ENCODE measurements at places on chromosomes 7 and 10.

DNA sequence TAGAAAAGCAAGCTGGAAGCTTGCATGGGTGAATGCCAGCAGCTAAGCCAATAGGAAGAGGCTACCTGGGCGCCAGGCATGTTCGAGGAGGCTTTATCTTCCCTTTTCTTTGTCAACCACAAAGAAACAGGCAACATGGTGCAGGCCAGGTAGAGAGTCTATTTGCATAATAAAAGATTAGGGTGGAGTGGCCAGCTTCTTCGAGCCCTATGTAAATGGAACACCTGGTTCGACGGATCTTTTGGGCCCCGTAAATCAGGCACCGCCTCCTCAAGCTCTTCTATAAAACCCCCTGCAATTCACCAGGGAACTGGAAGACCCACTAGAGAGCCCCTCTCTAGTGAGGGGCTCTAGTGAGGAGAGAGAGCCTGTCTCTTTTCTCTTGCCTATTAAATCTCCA lies 1106.2 kb upstream of the CELF2 start:
- DNase-seq = no peak

DNA sequence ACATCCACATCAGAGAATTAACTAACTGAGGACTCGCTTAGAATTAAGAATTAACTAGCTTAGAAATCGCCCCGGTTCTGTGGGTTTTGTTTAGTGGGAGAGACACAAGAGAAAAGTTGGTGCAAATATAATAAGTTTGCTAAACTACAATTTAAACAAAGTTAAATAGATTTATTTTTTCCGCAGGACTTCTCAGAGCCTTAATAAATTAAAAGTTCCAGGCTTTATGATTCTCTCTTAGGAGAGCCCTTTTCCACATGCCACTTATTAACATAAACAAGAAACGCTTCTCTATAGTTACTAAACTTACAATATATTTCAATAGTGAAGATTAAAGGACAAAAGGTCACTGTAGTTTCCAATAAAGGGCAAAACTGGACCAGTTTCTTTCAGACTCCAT lies 100.0 kb downstream of the SLC25A13 start:
- no peak for DNase-seq

DNA sequence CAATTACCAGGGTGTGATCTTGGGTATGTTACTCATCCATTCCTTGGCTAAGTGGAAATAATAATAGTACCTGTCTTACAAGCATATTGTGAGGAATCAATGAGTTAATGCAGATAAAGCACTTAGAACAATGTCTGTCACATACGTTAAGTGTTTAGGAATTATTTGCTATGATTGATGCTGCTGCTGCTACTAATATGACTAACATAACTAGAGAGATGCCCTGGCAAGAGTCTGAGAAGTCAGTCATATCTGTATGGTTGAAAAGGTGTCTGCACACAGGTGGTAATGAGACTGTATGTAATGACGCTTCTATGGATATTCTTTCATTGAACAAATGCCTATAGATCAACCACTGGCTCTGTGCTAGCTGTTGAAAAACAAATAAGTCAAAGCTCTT lies 100.1 kb upstream of the PCGF5 start:
- DNase-seq = no peak

DNA sequence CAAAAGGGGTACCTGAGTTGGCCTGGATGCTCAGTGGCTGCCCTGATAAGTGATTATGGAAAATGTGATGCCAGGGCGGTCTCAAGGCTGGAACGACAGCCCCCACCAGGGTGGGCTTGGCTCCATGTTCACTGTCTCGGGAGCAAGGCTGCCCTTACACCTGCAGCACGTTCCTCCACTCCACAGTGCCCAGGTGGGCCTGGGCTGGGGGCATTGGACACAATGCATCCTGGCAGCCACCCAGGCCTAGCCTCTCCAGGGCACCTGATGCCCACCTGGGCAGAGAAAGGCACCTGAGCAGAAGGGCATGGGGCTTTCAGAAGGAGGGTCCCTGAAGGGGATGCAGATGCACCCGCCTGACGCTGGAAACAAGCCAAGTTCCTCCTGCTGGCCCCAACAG lies 548.3 kb downstream of the DNAJB6 start:
- DNase-seq = no peak

- DNase-seq = no peak
Measured at GRCh38 chr10:43323245-43323644, 48.2 kb upstream of the FXYD4 start.

DNA sequence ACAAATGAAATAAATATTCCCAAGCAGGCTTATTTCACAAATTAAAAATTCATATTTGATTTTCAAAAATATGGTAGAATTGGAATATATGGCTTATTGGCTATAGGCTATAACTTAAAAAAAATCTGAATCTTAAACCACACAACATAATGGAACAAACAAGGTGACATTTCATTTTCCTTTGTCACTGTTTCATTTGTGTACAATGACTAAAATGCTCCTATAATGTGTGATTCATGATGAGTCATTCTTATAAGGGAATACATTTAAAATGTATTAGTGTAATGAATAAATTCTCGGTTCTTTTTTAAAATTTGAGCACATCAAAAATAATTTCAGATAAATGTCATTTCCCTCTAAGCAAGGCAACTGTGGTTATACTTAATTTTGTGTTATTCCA lies 148.0 kb upstream of the ANK3 start:
- no peak for DNase-seq

- DNase-seq = no peak
Measured at GRCh38 chr7:26500749-26501352, 209.2 kb downstream of the SNX10 start.

DNA sequence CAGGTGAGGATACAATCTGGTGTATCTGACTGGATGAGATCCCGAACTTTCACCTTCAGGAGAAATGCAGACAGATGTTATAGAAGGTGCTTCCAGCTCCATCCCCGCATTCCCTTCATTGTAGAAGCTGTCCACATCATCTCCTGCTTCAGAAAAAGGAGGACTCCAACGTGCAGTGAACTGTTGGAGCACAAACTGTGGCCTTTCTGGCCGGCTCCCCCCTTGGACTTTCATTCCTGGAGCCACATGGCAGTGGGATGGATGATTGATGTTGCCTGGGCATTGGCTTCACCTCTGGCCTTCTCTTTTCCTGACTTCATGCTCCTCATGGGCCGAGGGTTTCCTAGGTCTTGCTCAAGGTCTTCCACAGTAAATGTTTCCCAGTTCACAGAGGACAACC lies 29.6 kb upstream of the ZNF273 start:
- no peak for DNase-seq

GRCh38 chr7:7516662-7517061 lies 19.0 kb downstream of the COL28A1 start:
- DNase-seq = no peak

DNA sequence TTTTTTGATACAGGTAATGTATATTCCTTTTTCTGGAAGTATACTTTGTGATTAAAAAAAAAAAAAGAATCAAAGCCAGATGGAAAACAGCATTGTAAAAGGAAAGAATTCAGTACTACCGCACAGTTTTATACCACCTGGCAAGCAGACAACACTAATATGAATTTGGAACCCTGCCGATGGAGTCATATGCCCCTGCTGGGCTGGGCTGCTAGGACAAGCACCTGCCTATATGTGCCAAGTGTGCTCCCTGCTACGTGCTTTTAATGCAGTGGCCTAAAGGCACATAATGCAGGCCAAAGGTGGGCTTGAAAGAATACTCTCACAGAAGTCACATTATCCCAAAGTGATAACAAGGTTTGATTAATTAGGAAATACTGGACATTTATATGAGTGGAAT lies 29.8 kb upstream of the WAC start:
- no peak for DNase-seq

DNA sequence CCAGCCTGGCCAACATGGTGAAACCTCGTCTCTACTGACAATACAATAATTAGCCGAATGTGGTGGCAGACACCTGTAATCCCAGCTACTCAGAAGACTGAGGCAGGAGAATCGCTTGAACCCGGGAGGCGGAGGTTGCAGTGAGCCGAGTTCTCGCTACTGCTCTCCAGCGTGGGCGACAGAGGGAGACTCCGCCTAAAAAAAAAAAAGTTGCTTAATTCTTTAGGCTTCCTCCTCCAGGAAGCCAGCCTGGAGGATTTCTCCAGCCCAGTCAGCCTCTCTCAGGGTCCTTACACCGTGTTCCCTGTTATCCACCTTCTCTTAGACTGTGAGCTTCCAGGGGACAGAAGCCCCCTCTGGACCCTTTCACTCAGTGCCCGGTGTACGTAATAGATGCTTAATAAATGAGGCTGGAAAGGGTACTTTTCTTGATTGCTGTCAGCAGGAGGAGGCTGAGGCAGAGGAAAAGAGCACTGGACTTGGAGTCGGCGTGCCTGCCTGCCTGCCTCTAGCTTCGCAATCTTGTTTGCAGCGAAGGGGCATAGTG lies 16.4 kb upstream of the NODAL start:
- DNase-seq = no peak

DNA sequence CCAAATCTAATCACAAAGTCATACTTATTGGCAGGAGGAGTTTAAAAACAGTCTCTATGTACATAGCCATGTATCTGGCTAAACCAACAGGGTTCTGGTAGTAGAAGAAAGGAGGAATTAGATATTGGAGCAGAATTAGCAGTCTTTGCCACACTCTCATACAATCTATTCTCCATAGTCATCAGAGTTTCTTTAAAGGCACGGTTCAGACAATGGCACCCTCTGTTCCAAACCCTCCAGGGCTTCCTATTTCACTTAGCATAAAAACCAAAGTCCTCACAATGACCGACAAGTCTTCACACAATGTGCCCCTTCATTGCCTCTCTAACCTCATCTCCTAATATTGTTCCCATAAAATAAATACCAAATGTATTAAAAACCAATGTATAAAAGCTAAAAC lies 12.7 kb downstream of the ZNF438 start:
- no peak for DNase-seq

GRCh38 chr10:35657621-35658020 lies 15.5 kb upstream of the FZD8 start:
- no peak for DNase-seq

GRCh38 chr7:5591278-5591874 lies 167.7 kb upstream of the TNRC18 start:
- DNase-seq = peak; percentile 88

- DNase-seq = no peak
Measured at GRCh38 chr10:127887541-127888415, 5.0 kb downstream of the CLRN3 start.

- DNase-seq = no peak
Measured at GRCh38 chr10:115937768-115938056, 335.3 kb downstream of the GFRA1 start.

DNA sequence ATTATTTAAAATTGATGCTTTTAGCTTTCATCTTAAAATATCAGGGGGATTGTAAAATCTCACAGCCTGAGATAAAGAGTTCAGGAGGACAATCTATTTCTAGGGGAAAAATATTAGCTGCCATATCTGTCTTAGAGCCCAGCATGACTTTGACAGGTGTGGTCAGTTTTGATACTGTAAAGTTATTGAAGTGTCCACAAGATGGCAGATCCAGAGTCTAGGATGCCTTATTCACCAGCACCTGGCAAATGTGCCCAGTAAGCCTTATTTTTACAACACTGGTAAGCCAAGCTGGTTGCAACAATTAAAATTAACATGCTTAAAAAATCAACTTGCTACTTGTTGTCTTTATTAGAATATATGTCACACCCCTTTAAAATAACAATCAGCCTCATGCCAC lies 579.3 kb downstream of the SH2D4B start:
- DNase-seq = no peak

DNA sequence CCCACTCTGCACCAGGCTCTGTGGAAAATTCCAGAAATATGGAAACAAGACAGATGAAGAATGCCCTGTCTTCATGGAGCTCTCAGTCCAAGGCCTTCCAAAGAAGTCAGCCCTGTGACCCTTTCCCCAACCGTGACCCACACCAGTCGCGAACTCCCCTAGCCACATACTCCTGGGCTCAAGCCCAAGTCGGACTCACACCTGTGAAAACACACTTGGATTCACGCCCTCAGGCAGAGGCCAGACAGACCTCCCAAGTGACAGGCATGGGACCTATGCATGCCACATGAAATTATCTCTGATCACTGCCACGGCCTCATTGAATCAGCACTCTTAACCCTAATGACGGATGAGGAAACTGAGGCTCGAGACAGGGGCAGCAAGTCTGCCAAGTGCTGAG lies 42.5 kb downstream of the ZCCHC24 start:
- DNase-seq = no peak
